Naive thymus-derived CD4-positive, alpha-beta T cell (primary cell): ENCODE measurements at places on chromosomes 6 and 20.

DNA sequence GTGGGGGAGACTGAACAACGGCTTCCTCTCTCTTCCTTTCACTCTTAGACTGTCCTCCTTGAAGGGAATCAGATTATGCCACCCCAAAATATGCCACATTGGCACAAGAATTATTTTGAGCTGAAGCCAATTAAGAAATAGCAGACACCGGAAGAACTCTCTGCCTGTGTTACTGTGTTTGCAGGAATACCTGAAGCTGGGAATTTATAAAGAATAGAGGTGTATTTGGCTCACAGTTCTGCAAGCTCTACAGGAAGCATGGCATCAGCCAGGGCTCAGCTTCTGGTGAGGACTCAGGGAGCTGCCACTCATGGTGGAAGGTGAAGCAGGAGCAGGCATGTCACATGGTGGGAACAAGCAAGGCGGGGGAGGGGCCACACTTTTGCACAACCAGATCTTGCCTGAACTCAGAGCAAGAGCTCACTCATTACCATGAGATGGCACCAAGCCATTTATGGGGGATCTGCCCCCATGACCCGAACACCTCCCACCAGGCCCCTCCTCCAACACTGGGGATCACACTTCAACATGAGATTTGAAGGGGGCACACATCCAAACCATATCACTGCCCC lies 46.0 kb downstream of the PCNA start:
- peaks cover 8% of the 10 kb centered on the region for H3K4me1 ChIP-seq
- no peak overlapping the region for H3K27ac ChIP-seq
- no peak overlapping the region for H3K4me3 ChIP-seq

- no peak overlapping the region for H3K4me3 ChIP-seq
- DNase-seq: no peak
- H3K4me1 ChIP-seq: no peaks in the 10 kb centered on the region
- H3K27me3 ChIP-seq: no peaks in the 10 kb centered on the region
These were observed 71.9 kb downstream of the PTPN1 start for GRCh38 chr20:50582092-50582491.

GRCh38 chr6:79525272-79526100 lies 11.7 kb downstream of the LCA5 start:
- no peak for DNase-seq
- H3K36me3 ChIP-seq: no peaks in the 10 kb centered on the region
- no peak overlapping the region for H3K27ac ChIP-seq
- no peaks in the 10 kb centered on the region for H3K27me3 ChIP-seq

DNA sequence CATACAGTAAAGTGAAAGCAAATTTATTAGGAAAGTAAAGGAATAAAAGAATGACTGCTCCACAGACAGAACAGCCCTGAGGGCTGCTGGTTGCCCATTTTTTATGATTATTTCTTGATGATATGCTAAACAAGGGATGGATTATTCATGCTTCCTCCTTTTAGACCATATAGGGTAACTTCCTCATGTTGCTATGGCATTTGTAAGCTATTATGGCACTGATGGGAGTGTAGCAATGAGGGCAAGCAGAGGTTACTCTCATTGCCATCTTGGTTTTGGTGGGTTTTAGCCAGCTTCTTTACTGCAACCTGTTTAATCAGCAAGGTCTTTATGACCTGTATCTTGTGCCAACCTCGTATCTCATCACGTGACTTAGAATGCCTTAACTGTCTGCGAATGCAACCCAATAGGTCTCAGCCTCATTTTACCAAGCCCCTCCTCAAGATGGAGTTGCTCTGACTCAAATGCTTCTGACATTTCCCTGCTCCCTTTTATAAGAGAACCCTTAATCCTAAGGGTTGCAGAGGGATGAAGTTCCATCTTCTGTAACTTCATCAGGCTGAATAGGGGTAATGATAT lies 280.1 kb upstream of the RGS17 start:
- no peaks in the 10 kb centered on the region for H3K4me1 ChIP-seq
- no peaks in the 10 kb centered on the region for H3K36me3 ChIP-seq
- H3K27ac ChIP-seq: no peak overlapping the region
- no peak for DNase-seq
- no peak overlapping the region for H3K4me3 ChIP-seq

DNA sequence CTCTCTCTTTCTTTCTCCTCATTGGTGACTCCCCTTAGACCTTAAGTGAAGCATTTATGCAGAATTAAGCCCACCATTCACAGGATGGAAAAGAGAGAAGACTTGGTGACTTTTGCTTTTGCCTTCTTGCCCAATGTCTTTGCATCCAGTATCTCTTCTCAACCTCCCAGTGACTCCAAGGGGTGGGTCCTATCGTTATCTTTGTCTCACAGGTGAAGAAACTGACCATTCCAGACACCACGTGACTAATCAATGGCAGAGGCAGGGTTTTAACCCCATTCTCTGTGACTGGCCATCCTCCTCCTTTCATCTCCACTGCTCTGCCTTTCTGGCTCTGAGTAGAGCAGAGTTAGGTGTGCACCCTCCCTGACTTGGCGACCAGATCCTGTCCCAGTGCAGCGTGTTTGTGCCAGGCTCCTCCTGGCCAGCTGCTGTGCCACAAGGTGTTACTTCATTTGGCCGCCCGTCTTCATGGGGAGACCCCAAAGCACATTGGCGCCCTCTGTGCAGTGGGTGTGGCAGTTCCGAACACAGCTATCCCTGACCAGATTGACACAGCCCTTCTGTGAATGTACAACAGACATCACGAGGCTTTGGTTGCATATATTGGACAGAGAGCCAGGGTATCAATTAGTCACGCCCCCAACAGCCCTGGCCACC lies 501.3 kb downstream of the CD83 start:
- DNase-seq: no peak
- H3K4me1 ChIP-seq: no peaks in the 10 kb centered on the region

GRCh38 chr20:53250456-53250855 lies 278.3 kb downstream of the TSHZ2 start:
- H3K27ac ChIP-seq: no peak overlapping the region
- H3K4me3 ChIP-seq: no peak overlapping the region
- no peaks in the 10 kb centered on the region for H3K36me3 ChIP-seq
- no peak for DNase-seq
- no peaks in the 10 kb centered on the region for H3K4me1 ChIP-seq
- no peaks in the 10 kb centered on the region for H3K27me3 ChIP-seq

DNA sequence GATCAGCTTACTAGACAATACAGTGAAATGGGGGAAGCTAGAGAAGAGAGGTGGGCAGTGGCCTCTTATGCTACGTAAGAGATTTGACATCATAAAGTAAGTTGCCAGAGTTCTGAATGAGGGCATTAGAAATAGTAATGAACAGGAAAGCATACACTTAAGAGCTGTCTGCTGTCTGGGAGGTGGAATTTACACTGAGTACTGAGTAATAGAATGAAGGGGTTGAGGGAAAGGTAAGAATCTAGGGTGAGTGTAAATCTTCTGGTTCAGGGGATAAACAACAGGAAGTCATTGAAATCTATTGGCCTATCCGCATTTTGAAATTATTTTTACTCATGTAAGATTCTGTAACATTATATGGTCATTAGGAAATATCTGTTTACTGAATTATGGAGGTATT lies 35.8 kb downstream of the HLA-DMB start:
- H3K4me3 ChIP-seq: no peak overlapping the region
- H3K27ac ChIP-seq: no peak overlapping the region
- H3K36me3 ChIP-seq: no peaks in the 10 kb centered on the region

- H3K4me1 ChIP-seq: peaks cover 13% of the 10 kb centered on the region
- no peak overlapping the region for H3K27ac ChIP-seq
- DNase-seq: no peak
- H3K4me3 ChIP-seq: no peak overlapping the region
- H3K27me3 ChIP-seq: no peaks in the 10 kb centered on the region
These were observed 23.9 kb downstream of the RAET1L start for GRCh38 chr6:150001295-150002008.

DNA sequence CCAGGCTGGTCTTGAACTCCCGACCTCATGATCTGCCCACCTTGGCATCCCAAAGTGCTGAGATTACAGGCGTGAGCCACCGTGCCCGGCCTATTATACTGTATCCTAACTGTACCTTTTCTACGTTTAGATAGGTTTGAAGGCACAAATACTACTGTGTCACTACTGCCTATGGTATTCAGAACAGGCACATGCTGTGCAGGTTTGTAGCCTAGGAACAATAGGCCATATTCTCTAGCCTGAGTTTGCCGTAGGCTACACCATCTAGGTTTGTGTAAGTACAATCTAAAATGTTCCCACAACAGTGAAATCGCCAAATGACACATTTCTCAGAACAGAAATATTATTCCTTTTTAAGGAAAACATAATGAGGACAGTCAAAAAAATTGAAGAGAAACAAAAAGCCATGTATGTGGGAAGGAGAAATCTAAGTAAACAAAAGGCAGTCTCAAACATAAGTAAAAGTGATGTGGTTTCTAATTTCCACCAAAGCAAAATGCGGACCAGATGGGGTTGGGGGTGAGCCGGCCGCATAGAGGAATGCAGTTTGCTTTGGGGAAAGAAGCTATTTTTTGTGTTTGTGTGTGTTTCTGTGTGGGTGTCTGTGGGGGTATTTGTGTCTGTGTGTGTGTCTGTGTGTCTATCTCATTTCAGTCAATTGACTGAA lies 192.6 kb upstream of the SALL4 start:
- no peak overlapping the region for H3K27ac ChIP-seq
- H3K36me3 ChIP-seq: no peaks in the 10 kb centered on the region
- H3K4me3 ChIP-seq: no peak overlapping the region
- no peaks in the 10 kb centered on the region for H3K27me3 ChIP-seq

DNA sequence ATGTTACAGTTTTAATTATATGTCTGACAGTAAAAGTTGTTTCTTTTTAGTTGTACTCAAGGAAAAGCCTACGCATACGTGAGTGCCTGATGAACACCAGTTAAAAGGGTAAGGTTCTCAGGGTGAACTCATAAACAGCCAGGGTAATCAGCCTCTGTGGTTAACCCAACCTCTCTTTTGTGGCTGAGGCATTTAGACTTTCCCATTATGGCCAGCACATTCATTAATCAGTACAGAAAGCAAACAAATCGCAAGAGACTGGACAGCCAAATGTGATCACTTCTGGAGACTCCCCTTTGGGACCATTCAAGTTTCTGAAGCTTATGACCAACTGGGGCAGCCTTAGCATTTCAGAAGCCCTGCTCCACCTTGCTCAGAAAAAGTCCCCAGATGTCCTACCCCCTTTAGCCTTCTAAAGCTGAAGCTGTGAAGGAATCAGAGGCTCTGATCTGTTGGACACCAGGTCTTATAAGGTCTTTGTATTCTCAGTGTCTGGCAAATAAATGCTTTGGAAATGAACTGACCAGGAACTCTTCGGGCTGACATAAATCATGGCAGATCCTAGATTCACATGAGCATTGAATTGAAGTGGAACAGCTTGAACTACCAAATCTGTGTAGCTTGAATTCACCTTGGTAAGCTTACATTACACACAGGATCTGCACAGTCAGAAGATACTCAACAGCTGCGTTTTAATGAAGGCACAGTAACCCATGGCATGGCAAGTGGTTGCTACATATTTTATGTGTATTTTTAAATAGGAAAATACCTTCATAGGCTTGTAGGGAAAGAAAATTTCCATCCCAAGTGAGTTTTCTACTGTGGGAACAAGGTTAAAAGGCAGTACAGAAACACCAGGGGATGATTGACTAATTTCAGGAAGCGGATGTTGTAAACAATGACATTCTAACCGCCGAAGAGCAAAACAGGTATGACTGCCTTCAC lies 18.7 kb downstream of the IL20RA start:
- no peak overlapping the region for H3K27ac ChIP-seq
- H3K4me1 ChIP-seq: no peaks in the 10 kb centered on the region
- no peaks in the 10 kb centered on the region for H3K36me3 ChIP-seq

DNA sequence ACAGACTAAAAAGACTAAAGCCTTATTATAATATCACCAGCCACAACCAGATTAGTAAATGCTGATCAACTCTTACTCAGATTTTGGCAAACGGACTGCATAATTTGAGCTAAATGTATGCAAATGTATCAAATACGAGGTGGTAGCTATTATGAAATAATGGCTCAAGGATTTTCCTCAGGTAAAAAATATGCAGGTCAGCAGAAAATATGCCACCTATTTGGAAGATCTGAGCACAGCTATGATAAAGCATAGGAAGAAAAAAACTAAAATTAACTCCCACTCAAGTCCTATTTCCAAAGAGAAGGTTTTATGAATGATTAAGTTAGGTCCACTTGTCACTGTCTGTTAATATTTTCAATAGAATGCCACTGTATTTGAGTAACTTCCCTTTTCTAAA lies 22.4 kb downstream of the SYCP2 start:
- no peak overlapping the region for H3K27ac ChIP-seq
- no peaks in the 10 kb centered on the region for H3K27me3 ChIP-seq
- H3K4me3 ChIP-seq: no peak overlapping the region

DNA sequence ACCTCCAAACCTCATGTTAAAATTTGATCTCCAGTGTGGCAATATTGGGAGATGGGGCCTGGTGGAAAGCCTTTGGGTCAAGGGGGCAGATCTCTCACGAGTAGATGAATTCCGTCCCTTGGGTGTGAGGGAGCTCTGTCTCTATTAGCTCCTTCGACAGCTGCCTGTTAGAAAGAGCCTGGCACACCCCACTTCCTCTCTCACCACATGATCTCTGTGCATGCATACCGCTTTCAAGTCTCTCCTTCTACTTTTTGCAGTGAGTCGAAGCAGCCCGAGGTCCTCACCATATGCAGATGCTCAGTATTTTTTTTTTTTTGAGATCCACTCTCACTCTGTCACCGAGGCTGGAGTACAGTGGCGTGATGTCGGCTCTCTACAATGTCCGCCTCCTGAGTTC lies 176.9 kb downstream of the SYNDIG1 start:
- DNase-seq: no peak
- no peak overlapping the region for H3K4me3 ChIP-seq
- H3K27me3 ChIP-seq: no peaks in the 10 kb centered on the region
- H3K36me3 ChIP-seq: no peaks in the 10 kb centered on the region
- H3K4me1 ChIP-seq: no peaks in the 10 kb centered on the region

DNA sequence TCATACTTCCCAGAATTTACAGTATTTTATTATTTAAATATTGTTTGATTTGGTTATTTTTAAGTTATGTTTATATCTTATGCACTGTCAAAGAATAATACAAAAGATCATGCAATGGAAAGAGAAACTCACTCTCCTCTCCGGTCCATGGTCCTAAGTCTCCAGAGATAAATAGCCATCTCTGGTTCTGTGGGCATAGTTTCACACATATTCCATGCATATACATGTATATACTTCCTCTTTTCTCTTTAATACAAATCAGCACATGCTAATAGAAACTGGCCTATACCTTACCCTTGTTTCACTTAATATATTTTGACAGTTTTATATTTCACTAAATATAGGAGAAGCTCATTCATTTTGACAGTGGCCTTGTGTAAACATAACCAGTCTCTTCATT lies 901.7 kb upstream of the CITED2 start:
- no peak overlapping the region for H3K4me3 ChIP-seq
- H3K27ac ChIP-seq: no peak overlapping the region
- H3K36me3 ChIP-seq: no peaks in the 10 kb centered on the region
- no peak for DNase-seq

DNA sequence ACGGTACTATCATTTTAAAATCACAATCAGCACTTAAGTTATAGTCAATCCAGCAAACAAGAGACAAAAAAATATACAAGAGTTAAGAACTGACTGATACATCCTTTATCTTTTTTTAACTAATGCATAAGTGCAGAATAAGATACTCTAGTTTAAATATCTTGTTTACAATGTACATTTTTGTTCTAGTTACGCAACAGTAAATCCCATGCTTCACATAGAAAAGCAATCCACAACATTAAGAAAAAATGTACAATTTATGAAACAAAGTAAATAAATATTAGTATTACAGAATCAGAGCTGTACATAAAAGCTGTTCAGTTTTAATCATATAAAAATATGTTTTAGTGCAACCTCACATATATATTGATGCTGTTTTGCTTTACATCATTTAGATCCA lies 192.6 kb downstream of the HIVEP2 start:
- H3K27ac ChIP-seq: no peak overlapping the region
- no peaks in the 10 kb centered on the region for H3K27me3 ChIP-seq
- H3K4me3 ChIP-seq: no peak overlapping the region

GRCh38 chr6:5617179-5617578 lies 355.9 kb downstream of the FARS2 start:
- peaks cover 11% of the 10 kb centered on the region for H3K4me1 ChIP-seq
- H3K4me3 ChIP-seq: no peak overlapping the region
- H3K27me3 ChIP-seq: no peaks in the 10 kb centered on the region
- no peak for DNase-seq
